CD4-positive, alpha-beta T cell (primary cell): ENCODE measurements at places on chromosomes 12 and 14.

GRCh38 chr12:63150713-63151622 is at the start of gene AVPR1A:
TSS of gene AVPR1A (minus strand) at chr12:63151201. CDS start at chr12:63150836, 365 bp downstream.
- DNase-seq: no peak

GRCh38 chr12:532908-533565 is 73.3 kb downstream of the B4GALNT3 start:
- DNase-seq: no peak

DNA sequence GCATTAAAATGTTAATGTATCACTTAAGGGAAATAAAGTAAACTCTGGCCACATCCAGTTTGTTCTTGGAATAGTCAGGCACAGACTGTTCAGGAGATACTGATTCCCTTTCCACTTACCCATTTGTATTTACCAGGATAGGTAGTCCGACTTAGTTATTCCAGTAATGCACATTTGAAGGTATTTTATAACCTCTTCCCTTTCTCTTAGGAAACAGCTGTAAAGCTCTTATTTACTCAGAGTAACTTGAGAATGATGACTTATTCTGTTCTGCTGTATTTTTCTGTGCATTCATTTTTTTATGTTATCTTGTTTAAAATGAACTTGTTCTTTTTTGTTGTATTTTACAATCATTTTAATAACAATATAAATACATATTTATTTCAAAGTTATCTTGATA is 78.0 kb downstream of the METTL25 start:
- no peak for DNase-seq

GRCh38 chr12:6394398-6394797 is 10.4 kb downstream of the LTBR start:
- DNase-seq: no peak

GRCh38 chr12:101920906-101921305 is 43.5 kb downstream of the DRAM1 start:
- DNase-seq: no peak
